Activated naive CD4-positive, alpha-beta T cell treated with anti-CD3 and anti-CD28 coated beads, Interleukin-2, amount 50 U/mL, for 16 hours (primary cell): ENCODE measurements at places on chromosomes 11 and 22.

- DNase-seq = no peak
These were observed 157.2 kb upstream of the TMEM45B start for GRCh38 chr11:129658526-129658867.

- peak; percentile 50 for DNase-seq
These were observed 8.0 kb downstream of the TMEM86A start for GRCh38 chr11:18706330-18707243.

DNA sequence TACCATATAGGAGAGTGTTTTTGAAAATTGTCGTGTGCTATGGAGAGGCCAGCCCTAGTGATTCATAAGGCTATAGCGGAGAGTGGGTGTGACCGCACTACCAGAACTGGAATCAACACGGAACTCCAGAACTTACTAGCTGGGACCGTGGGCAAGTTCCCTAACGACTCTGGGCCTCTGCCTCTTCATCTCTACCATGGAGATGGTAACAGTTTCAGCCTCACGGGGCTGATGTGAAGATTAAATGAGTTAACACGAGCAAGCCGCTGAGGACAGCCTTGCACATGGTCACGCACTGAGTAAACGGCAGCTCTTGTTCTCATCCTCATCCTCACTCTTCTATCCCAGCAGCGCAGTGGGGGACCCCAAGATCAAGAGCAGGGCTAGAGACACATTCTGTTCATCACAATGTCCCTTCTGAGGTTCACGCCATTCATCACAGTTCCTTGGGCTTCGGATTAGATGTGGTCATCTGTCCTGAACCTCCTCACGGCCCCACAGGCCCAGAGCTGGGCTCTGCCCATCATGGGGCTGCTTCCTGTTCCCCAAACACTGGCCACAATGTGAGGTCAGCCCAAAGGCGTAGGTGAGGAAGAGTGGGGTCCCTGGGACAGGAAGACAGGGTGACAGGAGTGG lies 47.2 kb upstream of the CD5 start:
- DNase-seq = no peak

DNA sequence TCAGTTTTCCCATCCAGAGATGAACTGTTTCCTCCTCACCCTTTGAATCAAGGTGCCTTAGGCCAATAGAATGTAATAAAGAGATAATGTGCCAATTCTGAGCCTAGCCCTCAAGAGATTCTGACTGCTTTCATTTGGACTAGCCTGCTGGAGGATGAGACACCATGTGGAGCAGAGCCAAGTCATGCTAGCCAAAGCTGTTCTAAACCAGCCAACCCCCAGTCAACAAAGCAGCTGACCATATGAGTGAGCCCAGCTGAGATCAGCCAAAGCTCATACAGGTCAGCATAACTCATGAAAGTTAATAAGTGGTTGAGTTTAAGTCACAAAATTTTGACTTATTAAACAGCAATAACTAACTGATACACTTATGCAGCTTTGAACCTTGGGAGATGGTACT lies 66.7 kb upstream of the DBX1 start:
- no peak for DNase-seq

DNA sequence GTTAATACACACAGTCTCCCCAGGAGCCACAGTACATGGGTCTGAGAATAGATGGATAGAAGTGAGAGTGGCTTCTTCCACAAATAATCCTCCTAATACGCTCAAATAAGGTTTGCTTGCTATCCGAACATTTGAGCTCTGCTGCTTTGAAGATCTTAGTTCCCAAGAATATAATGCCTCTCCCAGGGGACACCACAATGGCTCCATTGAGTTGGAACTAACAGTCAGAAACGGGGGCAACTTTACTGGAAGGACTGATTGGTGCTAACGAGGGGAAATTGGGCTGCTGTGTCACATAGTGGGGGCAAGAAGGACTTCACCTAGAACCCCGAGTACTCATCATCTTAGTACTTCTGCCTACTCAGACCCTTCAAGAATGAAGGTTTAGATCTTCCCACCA lies 66.2 kb downstream of the IGLL5 start:
- no peak for DNase-seq

GRCh38 chr22:47417699-47418098 lies 655.2 kb downstream of the TBC1D22A start:
- DNase-seq = no peak
